ENCODE measurements at places on chromosomes 2 and 18.
A peak's percentile ranks its signal among the peaks of the same experiment; 100 is the strongest.

GRCh38 chr2:98601532-98602132 lies 6.7 kb downstream of the COA5 start:
- peak; percentile 31 for DNase-seq

DNA sequence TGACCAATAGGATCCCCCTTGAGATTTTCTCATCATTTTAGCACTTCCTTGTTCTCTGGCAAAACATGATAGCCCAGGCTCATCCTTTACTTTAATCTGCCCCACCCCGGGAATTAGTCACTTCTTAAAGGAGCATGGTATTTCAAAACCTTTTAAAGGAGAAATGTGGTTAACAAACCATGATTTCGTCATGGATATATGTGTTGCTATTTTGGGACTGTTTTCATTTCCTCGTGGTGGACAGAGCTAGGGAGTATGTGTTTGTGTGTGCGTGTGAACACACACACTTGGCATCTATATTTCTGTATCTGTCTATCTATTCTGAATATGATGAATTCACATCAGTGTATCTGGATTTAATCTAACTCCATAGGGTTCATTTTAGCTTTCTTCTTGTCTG lies 128.1 kb downstream of the BIRC6 start:
- DNase-seq = peak; percentile 26

DNA sequence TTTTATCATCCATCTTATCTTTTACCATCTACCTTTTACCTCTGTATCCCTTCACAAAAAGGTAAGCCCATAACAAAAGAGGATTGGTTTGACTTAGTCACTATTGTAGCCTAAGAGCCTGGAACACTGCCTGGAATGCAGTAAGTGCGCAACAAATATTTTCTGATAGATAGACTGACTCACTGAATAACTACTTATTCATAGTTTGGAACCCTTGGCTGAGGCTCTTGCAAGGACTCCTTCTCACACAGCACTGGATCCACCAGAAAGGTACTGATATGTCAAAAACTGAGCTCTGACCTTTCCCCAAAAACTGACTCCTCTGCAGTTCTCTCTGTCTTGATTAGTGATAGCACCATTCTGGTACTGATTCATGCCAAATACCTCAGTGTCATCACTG lies 426.7 kb downstream of the SETBP1 start:
- no peak for DNase-seq

DNA sequence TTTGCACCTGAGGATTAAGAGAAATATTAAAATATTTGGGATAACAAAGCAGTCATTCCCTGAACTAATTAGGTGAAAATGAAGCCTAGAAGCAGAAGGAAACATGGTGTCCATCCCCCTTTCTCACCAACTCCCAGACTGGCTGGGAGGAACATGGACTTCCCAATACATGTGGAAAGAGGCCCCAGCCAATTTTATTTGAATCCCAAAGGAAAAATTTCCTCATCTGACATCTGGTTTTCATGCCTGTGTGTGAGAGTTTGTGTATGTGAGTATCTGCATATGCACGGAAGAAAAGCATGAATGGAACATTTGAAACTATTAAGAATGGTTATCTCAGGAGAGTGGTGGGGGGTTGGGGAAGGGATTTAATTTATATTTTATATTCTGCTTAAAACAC lies 84.3 kb downstream of the COPS8 start:
- no peak for DNase-seq

GRCh38 chr18:2839202-2839601 lies 7.6 kb upstream of the EMILIN2 start:
- DNase-seq = no peak

All from H54 (cell line).